ENCODE measurements at places on chromosomes 6 and 20.
A peak's percentile ranks its signal among the peaks of the same experiment; 100 is the strongest.

DNA sequence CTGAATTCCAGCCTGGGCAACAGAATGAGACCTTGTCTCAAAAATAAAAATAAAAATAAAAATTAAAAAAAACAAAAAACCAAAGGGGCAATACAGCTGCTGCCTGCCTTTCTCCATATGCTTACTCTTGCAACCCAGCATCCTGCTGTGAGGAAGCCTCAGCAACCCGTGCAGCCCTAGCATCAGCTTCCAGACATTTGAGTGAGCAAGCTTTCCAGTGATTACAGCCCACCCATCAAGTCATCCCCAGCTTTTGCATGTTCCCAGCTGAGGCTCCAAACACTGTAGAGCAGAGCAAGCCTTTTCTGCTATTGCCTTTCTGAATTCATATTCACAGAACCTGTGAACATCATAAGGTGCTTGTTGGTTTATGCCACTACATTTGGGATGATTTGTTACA is 93.8 kb downstream of the SASH1 start:
- no peak for DNase-seq

DNA sequence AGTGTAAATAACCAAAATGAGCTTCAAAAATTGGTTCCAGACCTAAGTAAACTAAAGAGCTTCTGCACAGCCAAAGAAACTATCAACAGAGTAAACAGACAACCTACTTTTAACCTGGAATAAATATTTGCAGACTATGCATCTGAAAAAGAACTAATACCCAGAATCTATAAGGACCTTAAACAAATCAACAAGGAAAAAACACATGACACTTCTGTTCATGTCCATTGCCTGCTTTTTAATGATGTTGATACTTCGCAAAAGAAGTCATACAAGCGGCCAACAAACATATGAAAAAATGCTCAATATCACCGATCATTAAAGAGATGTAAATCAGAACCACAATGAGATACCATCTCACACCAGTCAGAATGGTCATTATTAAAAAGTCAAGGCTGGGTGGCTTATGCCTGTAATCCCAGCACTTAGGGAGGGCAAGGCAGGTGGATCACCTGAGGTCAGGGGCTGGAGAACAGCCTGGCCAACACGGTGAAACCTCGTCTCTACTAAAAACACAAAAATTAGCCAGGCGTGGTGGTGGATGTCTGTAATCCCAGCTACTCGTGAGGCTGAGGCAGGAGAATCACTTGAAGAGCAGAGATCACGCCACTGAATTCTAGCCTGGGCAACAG is 42.5 kb upstream of the DST start:
- no peak for DNase-seq

GRCh38 chr6:7784706-7785105 is 58.8 kb downstream of the BMP6 start:
- no peak for DNase-seq

- peak; percentile 28 for DNase-seq
Measured at GRCh38 chr6:14094721-14095120, 22.9 kb upstream of the CD83 start.

GRCh38 chr6:166530211-166531095 is 56.0 kb downstream of the RAMACL start:
- no peak for DNase-seq
